ENCODE measurements at places on chromosomes 7 and 10.

DNA sequence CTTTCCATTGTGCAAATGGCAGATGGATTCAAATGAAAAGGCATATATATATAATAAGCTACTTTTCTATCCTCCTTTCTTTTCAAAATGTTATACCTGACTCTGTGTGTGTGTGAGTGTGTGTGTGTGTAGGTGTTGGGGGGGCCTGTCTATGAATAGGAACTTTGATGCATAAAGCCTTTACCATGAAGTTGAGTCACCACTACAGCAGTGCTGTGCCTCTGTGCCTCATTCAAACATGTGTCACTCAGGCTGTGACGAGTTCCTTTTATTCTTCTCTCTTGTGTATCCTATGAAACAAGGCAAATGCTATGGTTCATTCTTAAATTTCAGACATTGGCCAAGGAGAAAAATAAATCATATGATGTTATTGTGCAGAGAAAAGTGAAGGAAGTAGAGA lies 52.7 kb upstream of the DKK1 start:
- DNase-seq = no peak

GRCh38 chr7:143507094-143507518 lies 29.4 kb downstream of the TAS2R41 start:
- DNase-seq = peak; percentile 45

DNA sequence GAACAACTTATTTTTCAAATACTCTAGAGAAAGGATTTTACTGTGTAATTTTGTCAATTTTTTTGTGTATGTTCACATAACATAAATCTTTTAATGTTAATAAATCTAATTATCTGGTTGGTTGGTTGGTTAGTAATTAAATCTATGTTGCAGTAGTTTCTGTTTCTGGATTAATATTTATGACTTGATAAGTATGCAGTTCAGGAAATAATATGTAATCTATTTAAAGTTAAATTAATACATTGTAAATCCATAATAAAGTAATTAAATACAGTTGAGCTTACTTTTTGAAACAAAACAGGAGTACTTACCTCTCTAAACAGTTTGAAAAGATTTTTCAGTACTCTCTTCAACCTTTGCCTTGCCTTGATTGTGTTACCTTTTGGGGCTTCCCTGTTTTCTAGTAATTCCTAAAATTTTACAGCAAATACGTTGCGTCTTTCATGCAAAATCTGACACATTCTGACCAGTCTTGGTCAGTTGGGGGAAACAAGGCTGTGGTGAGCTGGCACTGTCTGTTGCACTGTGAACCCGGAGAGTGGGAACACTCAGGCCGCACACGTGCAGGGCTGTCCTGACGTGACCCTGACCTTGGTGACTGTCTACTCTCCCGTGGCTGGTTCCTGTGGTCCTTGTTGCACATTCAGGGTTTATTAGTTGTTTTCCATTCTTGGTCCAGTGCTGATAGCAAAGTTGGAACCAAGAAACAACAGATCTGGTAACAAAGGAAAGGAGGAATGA lies 45.6 kb upstream of the FGL2 start:
- peak; percentile 79 for DNase-seq

- DNase-seq = no peak
These were observed 15.1 kb upstream of the GPR15LG start for GRCh38 chr10:84158550-84158949.

- DNase-seq = no peak
These were observed 72.1 kb downstream of the PDGFA start for GRCh38 chr7:447523-447922.

- DNase-seq = peak; percentile 61
These were observed 400.1 kb downstream of the TNS3 start for GRCh38 chr7:47181746-47182361.

GRCh38 chr10:86172301-86172700 lies 194.3 kb downstream of the GRID1 start:
- no peak for DNase-seq

- peak; percentile 82 for DNase-seq
These were observed 121.3 kb upstream of the WIPF3 start for GRCh38 chr7:29684787-29685650.

DNA sequence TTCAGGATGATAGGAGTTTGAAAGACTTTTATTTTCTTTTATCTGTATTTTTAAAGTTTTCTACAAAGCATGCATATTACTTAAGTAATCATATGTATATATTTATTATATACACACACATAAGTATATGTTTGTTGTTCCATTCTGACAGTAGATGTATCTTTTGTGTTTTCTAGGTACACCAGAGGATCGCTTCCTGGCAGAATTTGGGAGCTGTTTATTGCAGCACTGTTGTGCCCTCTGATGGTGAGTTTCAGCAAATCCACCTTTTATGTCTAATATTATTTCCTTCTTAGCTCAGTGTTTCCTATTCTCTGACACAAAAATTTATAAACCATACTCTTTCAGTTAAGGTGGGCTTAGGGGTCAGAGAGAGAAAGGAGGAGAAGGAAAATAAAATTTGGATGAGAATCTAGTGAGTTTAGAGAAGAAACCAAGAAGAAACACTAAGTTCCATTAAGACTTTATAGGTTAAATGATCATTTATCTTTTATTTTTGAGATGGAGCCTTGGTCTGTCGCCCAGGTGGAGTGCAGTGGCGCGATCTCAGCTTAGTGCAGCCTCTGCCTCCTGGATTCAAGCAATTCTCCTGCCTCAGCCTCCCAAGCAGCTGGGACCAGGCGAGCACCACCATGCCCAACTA lies 59.2 kb upstream of the OIT3 start:
- peak; percentile 73 for DNase-seq

DNA sequence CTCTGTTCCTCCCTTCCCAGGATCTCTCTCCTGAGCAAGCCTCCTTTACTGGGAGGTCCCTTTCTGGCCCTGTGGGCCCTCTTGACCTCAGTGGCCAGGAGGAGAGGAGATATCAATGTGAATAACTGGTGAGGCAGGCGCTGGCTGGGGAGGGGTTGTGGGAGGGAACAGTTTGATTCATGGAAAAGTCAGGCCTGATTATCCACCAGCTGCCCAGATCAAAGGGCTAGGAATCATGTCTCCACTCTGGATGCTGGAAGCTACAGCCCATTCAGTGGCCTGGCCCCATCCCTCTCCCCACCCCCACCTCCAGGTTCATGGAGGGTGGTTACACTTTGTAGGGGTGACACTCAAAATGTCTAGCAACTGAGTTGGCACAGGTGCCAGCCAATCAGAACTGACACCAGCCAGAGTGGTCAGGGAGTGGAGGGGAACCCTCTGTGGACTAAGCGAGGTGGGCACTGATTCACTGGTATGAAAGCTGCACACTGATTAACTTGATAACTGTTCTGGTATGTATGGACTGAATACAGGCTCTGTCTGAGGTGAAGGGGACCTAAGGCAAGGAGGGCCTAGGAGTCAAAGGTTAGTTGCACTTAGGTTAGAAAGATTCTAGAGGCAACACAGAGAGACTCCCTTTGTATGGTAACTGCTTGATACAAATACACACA lies 4.8 kb downstream of the PRRT4 start:
- no peak for DNase-seq

DNA sequence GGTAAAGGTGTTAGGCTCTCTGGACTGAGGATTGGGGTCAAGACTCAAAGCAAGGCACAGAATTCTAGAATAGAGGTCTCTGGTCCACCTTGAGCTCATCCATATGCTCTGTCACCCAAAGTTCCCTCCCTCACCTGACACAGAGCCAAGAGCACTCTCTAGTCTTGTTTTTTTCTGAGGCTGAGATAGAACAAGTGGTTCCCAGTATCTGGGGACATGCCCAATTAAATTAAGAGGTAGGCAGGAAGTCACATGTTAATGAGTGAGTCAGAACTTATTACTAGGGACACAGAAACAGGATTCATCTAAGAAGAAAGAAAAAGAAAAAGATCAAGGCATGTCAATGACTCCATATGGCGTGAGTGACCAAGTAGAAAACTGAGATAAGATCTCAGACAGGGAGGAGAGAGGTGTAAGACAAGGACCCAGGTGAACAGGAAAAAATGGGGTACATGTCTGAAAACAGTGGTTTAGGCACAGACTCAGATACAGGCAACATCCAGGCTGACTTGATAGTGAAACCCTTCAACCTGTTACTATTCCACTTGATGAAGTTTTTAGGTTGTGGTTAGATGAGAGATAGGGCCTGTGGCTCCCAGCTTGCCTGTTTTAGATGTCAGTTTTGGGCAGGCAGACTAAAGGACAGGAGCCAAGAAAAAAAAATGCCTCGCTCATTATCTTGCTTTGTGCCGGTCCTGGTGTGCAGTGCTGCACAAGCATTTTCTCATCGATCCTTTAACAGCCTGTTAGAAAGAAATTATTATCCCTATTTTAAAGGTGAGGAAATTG lies 609.9 kb downstream of the CCSER2 start:
- DNase-seq = no peak
